ENCODE measurements at places on chromosomes 2 and 18. TPM values are rescaled to one million over a fixed set of nuclear protein-coding genes. Genes with fewer than 3 reads are reported as not detected.

GRCh38 chr2:67436221-67436620 lies 39.1 kb downstream of the ETAA1 start:
- DNase-seq: no peak

DNA sequence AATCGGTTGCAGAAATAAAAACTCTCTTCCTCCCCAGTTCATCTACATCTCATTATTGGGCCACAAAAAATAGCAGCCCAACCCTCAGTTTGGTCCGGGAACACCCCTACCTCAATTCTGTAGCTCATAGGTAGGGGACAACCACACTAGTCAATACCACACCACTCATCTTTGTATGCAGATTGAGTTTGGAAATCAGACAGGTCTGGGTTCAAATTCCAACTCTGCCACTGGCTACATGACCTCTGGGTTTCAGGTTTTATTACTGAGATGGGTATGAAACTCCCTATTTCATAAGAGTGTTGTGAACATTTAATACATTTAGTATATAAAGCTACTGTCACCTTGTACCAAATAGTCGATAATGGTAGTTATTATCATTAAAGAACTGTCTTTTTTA lies 2.2 kb upstream of the SUCLG1 start:
- no peak for DNase-seq

ITGB6 gene
- 0.08 TPM for total RNA-seq

DNA sequence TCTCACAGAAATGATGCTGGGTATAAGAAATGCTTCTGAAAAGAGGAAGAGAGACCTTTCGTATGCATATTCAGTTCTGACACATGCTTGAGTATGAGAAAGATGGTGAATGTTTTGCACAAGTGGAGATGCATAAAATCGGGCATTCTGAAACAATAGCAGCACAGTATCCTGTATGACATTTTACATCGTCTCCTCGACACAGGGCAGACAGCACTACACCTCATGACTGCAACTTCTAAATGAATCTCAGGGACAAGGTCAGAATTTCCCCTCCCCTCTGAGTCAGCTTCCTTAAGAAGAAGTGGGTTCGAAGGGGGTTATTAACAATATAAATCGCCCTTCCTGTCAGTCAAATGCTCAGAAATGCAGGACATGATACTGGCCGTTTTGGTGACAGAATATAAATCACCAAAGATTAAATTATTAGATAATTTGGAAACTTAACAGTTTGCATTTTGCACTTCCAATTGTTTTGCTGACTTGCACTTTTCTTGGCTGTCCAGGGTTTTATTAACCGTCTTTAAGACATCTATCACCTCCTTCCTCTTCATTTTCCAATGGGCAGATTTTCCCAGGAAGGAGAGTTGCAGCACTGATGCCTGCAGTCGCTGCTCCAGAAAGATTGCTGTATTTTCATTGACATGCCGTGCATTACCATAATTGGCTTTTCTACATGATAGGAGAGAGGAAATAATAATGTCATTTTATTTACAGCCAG lies 57.2 kb downstream of the TSHZ1 start:
- DNase-seq: no peak

DNA sequence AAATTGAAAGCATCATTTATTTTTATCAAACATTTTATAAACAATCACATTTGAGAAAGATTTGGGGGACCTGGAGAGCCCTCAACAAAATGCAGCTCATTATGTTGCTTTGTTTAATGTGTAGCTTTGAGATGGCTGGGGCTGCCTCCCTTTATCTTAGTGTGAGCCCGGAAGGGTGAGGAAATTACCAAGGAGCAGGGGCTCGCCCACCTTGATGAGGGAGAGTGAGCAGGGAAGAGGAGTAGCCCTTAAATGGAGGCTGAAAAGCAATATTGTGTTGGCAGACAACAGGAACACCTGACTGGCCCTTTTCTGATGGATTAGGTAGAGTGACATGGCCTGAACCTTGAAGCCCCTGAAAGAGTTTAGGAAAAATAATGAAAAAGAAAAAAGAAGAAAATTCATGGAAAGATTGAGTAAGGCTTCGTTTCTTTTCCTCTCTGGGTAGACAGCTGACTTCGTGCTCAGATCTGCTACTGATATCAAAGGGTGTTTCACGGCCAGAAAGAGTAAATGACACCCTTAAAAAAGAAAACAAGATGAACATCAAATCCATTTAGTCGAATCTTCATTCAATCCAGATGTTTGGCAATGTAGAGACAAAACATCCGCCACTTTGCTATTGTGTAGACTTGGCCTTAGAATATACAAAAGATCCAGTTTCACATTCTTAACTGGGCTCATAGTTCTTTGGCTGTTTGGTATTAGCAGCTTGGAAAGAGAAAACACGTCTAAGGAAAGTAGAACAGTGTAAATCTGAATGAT lies 206.5 kb upstream of the TCF4 start:
- DNase-seq: no peak

GRP gene
- not detected for total RNA-seq

GRCh38 chr2:55894720-55895119 lies 28.9 kb downstream of the EFEMP1 start:
- DNase-seq: no peak

DNA sequence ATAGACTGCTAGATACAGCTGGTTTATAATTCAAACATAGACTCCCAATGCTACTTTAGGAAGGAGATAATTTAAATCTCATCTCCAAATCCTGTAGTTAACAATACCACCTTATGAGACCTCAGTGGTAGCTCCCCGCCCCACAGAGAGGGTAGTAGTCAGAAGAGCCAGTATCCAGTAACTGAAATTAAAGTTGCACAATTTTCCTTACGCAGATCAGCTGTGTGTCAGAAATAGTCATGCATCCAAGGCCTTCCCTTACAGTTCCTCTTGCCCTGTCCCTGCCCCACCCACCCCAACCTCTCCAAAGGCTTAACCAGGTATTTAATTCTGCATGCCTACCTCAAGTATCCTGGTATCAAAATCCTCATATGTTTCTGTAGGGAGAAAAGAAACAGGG lies 15.5 kb downstream of the MRPS5 start:
- DNase-seq: no peak

DNA sequence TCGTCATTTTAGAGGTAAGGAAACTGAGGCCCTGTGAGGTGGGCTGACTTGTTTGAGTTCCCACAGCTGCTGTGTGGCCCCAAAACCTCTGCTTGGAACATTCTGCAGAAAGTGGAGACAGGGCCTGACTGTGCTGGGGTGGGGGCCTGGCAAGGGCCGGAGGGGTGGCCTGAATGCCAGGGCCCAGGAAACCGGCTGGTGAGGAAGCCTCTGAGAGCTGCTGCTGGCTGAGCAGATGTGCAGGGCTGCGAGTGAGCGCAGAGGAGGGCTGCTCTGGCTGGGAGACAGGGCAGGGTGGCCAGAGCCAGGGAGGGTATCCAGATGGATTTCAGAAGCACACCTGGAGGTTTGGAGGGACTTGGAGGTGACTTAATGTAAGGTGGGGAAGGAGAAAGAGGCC lies 29.9 kb upstream of the INHBB start:
- DNase-seq: no peak

DNA sequence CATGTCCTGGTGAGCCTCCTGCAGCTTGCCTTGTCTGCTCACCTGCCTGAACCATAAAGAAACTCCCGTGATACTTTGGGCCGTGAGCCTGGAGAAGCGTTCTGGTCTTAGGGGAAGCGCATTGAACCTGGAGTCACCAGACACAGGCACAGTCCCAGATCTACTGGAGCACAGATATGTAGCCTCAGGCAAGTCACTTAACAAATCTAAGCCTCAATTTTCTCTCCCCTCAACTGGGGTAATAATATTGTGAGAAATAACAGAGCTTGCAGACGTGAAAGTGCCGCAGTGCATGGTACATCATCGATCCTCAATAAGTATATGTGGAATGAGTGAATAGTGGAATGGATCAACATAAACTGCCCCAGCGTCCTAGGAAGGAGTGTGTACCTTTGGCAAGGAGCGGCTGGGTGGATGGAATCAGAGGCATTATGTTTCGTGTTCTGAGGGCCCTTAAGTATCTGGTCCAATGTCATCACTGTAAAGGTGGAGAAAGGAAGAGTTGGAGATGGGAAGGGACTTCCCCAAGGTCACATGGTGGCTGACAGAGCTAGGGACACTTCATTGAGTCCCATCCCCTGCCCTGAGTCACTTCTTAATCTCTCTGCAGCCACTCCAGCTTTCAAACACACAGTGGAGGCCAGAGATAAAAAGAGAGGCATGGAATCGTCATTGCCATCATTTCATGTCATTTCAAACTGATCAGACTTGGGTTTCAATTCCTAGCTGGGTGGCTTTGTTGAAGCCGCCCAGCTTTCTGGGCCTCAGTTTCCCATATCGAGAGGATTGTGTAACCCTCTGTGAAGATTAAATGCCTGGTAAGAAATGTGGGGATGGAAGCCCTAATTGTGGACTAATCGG lies 172.4 kb downstream of the DDX1 start:
- no peak for DNase-seq

- DNase-seq: no peak
These were observed 38.5 kb upstream of the MYO3B start for GRCh38 chr2:170139276-170139967.

DNA sequence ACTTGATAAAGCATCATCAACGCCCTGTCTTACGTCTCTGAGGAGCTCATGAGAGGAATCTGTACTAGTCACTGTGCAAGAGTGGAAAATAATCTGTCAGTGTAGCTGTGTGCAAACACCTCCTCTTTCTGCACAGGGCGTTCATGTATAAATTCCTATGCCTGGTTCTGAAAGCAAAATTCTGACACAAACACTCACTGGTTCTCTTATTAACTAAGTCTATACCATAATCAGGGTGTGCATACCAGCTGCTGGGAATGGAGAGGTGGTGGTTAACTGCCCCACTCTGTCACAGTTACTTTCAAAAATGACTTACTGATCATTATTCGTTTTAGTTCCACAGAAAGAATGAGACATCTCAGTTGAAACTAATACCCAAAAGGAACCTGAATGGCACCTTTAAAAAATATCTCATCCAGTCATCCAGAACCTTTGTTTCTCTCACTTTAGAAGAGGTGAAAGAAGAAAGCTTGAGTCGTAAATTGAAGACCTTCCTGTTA lies 35.7 kb downstream of the STK39 start:
- no peak for DNase-seq

GRCh38 chr18:74795751-74796150 lies 198.1 kb downstream of the ZNF407 start:
- no peak for DNase-seq

- no peak for DNase-seq
These were observed 148.9 kb downstream of the EN1 start for GRCh38 chr2:118698564-118698963.

GRCh38 chr2:159366538-159366937 lies 80.0 kb upstream of the WDSUB1 start:
- DNase-seq: no peak

DNA sequence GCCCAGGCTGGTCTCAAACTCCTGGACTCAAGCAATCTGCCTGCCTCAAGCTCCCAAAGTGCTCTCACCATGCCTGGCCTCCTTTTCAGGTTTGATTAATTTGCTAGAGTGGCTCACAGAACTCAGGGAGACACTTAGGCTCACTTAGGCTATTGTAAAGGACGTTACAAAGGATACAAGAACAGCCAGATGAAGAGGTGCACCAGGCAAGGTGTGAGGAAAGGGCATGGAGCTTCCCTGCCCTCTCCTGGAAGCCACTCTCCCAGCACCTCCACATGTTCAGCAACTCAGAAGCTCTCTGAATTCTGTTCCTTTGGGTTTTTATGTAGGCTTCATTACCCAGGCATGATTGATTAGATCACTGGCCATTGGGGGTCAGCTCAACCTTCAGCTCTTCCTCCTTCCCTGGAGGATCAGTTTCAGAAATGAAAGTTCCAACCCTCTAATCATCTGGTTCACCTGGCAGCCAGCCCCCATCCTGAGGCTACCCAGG lies 78.7 kb upstream of the RGPD5 start:
- DNase-seq: no peak

Measured in liver (tissue), 10 donors.